ENCODE measurements at places on chromosomes 7 and 10. TPM values are rescaled to one million over a fixed set of nuclear protein-coding genes. Genes with fewer than 3 reads are reported as not detected.

- no peaks in the 10 kb centered on the region for H3K27me3 ChIP-seq
- H3K4me1 ChIP-seq: peaks cover 81% of the 10 kb centered on the region
- no peak for DNase-seq
- peak overlapping the region; percentile 89 for H3K27ac ChIP-seq
- H3K36me3 ChIP-seq: peaks cover 72% of the 10 kb centered on the region
Observed at GRCh38 chr10:71769279-71769823, 4.0 kb downstream of the VSIR start.

GRCh38 chr10:43214071-43214955 is 52.6 kb downstream of the RASGEF1A start:
- no peak for DNase-seq
- peaks cover 7% of the 10 kb centered on the region for H3K27me3 ChIP-seq
- no peak overlapping the region for H3K27ac ChIP-seq

- no peak overlapping the region for H3K27ac ChIP-seq
- no peak overlapping the region for H3K4me3 ChIP-seq
- no peaks in the 10 kb centered on the region for H3K36me3 ChIP-seq
- peaks cover 2% of the 10 kb centered on the region for H3K27me3 ChIP-seq
- H3K4me1 ChIP-seq: no peaks in the 10 kb centered on the region
Observed at GRCh38 chr7:134246347-134246746, 70.4 kb downstream of the SLC35B4 start.

- no peaks in the 10 kb centered on the region for H3K36me3 ChIP-seq
- H3K4me1 ChIP-seq: no peaks in the 10 kb centered on the region
- H3K27me3 ChIP-seq: no peaks in the 10 kb centered on the region
- DNase-seq: no peak
- H3K27ac ChIP-seq: no peak overlapping the region
- H3K4me3 ChIP-seq: no peak overlapping the region
Observed at GRCh38 chr7:30202671-30203070, 67.9 kb downstream of the MTURN start.

GRCh38 chr7:91019686-91020385 is 244.4 kb upstream of the FZD1 start:
- H3K36me3 ChIP-seq: no peaks in the 10 kb centered on the region
- no peaks in the 10 kb centered on the region for H3K4me1 ChIP-seq
- H3K27me3 ChIP-seq: no peaks in the 10 kb centered on the region
- H3K4me3 ChIP-seq: no peak overlapping the region

DNA sequence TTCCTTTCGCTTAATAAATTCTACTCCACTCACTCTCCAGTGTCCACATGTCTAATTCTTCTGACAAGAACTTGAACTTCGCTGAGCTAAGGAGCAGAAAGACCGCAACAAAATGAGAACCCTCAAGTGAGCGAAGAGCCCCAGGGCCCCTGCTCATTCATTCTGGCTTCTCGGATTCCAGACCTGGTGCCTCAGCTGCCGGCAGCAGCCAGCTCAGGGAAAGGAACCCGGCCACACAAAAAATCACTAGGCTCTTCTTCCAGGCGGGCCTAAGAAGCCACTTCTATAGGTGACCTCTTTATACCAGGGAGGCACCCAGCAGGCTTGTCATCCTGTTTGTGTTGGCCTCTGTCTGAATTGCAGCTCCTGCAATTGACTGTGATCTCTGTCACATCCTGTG is 33.3 kb downstream of the OTUD1 start:
- DNase-seq: no peak
- H3K27me3 ChIP-seq: peaks cover 11% of the 10 kb centered on the region
- no peak overlapping the region for H3K27ac ChIP-seq

SPDYE2 gene
- total RNA-seq: 0.31 TPM

ACTR1A gene
- 72.7 TPM for total RNA-seq

CLDN3 gene
- total RNA-seq: not detected

Data from activated CD8-positive, alpha-beta T cell treated with anti-CD3 and anti-CD28 coated beads, Interleukin-2, amount 10 ng/mL, durations not matched to agents 7 days and 5 days (primary cell).